ENCODE measurements at places on chromosomes 12 and 14. TPM values are rescaled to one million over a fixed set of nuclear protein-coding genes. Genes with fewer than 3 reads are reported as not detected.

DNA sequence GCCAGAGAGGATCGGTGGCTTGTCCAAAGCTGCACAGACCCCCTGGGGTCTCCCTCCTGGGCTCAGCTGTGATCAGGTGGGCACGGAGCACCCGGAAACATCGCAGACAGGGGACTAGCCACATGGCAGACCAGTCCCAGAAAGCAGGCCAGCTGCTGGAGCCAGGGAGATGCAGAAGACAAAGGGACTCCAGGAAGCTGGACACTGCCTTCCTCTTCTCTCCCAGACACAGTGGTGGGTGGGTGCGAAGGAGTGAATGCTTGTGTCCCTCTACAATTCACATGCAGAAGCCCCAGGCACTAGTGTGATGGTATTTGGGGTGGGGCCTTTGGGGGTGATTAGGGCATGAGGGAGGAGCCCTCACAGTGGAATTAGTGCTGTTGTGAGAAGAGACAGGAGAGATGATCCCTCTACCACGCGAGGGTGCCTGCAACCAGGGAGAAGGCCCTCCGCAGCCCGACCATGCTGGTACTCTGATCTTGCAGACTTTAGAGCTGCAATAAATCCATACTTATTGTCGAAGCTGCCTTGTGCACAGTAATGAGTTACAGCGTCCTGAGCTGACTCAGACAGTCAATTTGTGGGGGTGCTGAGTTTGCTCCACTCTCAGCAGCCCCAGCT lies 95.2 kb downstream of the CALM1 start:
- DNase-seq, result no peak

GRCh38 chr12:56990648-56991318 lies 15.6 kb downstream of the ZBTB39 start:
- DNase-seq, result no peak

Gene GRIN2B
- 0.10 TPM for total RNA-seq

- no peak for DNase-seq
Observed at GRCh38 chr14:95068080-95068479, 89.2 kb downstream of the DICER1 start.

DNA sequence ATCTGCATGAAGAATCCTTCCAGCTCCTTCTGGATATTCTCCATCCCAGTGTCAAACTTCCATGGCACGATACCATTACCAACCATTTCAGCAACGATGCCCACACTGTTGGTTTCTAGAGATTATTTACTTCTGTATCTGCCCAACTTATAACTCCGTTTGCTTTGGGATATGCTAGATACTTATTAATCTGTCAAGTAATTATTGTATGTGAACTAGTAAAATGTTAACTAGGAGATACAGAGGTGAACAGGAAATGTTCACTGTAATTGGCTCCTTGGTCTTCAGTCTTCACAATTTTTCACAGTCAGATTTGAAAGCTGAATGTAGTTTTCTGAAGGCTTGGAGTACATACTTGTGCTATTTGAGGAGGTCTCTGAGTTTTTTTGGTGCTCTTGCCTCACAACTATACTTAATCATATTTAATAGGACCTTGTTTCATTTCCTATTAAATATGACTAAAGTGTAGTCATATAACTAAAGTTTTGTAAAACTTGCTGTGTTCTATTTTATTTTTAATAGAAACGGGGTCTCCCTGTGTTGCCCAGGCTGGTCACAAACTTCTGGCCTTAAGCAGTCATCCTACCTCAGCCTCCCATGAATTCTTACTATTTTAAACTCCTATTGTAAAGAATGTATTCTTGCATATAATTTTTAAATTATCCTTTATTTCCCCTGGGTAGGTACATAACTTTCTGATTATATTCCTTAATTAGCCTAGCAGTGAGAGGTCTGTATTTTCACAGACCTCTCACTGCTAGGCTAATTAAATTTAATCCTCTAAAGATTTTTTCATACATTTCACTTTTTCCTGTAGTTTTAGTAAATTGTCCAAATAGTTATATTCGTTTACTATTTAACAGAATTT lies 79.7 kb downstream of the FGD4 start:
- DNase-seq, result no peak

DNA sequence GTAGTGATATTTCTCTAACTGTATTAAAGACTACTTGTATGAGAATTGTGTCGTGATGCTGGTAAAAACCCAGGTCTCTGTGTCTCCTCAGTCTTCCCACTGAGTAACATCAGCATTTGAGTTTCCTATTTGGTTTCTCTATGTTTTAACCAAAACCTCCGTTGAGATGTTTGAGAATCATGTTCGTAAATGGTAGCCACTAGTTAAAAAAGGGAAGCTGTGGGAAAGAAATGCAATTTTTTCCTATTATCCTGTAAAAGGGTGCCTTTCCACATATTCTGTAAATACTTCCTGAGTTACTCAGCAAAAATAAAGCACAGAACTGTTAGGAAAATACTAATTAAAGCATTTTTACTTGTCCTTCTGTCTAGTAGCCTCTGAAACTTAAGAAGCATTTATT lies 7.0 kb downstream of the CLEC1B start:
- DNase-seq, result no peak

DNA sequence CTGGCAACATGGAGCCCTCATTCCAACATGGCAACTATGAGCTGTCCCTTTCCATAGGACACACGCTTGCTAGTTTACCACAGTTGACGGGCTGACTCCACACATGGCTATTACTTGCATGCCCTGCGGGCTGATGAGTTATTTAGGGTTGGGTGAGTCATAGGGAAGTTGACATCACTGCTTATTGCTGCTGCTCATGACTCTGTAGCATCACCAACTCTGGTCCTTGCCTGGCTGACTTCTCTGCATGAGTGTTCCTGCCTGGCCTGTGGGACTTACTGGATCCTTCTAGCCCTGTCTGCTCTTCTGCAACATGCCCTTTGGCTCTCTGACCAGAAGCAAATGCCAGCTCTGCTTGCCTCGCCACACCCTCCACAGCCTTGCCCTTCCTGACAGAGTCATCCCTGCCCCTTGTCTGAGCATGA lies 199.5 kb downstream of the ANO6 start:
- DNase-seq, result peak; percentile 68

Gene KLRK1
- not detected for total RNA-seq

DNA sequence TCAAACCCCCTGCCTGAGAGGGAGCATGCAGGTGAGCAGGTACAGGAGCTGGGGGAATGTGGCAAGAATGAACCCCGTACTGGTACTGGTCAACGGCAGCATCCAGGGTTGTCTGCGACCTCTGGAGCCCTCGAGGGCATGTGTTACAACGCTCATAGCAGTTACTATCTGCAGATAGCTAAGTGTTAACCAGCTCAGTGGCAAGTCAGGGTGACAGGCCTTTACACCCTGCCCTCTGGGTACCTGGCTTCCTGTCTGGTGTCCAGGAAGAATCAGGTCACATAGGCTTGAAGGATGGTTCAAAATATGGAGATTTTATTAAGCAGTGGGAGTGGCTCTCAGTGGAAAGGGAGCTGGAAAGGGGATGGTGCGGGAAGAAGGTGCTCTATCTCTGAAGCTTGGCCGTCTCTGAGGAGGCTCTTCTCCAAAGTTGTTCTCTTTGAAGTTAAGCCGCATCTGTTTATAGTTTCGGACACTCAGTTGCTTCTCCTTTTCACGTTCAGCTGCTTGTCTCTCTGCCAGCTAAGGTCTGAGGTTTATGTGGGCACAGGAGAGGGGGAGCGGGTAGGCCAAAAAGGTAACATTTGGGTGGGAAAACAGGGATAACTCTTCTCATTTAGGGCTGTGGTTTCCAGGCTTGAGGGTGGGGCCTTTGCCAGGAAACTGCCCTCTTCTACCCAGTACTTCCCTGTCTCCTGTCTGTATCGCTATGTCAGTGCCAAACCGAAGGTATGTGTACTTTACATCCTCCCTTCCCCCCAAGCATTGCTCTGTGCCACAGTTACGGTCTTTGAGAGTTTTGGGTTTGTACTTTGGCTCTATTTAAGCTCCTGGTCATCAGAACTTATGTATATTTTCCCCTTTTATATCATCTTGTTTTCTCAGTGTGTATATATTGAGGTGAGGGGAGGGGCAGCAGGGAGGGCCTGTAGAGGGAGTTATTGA lies 305.8 kb downstream of the RGS6 start:
- DNase-seq, result no peak

Gene TOMM20L
- not detected for total RNA-seq

Data from glomerular endothelial cell (primary cell).